Activated CD4-positive, alpha-beta T cell treated with anti-CD3 and anti-CD28 coated beads, Interleukin-2, amount 50 U/mL, for 4 hours (primary cell): ENCODE measurements at places on chromosomes 3 and 15.

GRCh38 chr3:138834596-138835396, at the start of gene PIK3CB:
Gene PIK3CB, minus strand, starts transcription at chr3:138834928. Its CDS starts 75,585 bp downstream, at chr3:138759343.
- peak; percentile 84 for DNase-seq

DNA sequence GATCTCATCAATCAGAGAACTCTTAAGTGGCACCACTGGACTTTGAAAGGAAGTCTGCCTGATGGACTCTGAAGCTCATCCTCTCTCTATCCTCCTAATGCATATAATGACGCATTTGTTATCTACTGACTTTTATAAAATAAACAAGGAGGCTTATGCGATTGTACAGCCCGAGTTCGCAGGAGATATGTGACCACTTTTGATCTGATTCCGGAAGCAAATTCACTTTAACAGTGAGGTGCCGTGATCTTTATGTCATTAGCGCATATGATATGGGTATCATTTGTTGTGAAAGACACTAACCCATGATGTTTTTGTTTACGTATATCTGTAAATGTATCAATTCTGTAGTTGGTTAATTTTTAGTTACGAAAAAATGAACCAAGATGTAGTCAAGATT, 427 bp upstream of the RNF111 start:
- no peak for DNase-seq

- DNase-seq: no peak
Measured at GRCh38 chr15:33016405-33017024, 178.0 kb downstream of the FMN1 start.

DNA sequence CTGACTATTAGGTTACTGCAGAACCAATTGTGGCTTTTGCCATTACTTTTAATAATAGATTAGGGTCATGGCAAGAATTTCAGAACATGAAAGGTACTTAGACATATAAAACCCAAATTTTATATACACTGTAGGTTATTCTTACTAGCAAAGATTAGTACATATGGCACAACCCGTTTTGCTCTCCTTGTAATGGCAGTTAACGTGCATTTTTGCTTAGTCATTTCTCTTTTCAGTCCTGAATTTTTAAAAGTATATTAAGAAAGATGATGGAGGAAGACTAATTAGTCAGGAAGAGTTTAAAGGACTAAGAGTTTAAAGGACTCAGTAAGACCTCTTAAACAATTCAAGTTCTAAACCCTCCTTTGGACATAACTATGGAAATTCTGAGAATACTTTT, 114.0 kb downstream of the PEAK1 start:
- no peak for DNase-seq

DNA sequence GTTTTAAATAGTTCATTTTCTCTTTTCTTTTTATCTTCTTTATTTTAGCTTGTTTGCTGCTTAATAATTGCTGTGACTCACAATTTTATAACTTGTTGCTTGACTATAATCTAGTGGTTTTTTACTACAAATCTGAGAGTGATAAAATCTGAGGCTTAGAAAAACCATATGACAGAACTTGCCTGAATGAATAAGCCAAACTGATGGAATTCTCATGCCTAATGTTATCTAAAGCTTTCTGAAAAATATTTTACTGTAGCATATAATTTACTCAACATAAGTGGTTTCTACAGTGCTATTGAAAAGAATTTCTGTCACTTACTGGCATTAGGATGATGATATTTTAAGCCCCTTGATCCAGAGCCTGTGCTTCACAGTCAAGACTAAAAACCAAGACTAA, 175.1 kb downstream of the VGLL3 start:
- DNase-seq: no peak

DNA sequence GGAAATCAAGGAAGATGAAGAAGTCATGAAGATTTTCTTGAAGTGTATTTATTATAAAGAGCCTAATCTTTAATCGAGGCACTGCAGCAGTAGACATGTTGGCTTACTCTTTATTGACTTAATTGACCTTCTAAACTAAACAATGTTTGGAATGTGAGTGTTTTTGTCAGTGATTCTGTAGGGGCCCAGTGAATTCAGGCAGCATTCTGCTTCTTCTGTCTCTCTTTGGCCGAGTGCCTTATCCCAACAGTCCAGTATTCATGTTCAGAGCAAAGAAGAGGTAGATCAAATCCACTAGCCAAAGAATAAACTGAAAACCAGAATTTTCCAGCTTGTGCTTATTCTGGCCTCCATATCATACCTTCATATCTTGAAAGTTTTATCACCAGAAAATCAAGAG, 55.7 kb downstream of the RLBP1 start:
- DNase-seq: no peak

DNA sequence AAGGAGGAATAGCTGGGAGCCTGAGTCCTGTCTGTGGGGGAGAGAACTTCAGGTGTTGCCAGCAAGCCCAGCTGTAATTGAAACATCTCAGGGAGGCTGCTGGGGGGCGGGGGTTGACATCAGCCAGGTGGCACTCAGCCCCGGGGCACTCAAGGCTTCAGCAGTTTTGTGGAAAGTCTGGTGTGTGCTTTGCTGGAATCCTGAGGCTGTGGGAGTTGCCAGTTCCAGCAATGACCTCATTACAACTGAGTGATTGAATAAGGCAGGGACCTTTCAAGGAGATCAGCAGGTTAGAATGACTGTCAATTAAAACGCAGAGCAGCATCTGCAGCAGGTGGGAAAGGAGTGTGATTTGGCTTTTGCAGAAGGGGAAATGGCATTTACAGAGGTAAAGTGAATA, 75.7 kb downstream of the FAM43A start:
- no peak for DNase-seq

GRCh38 chr3:56788521-56788920, 13.2 kb downstream of the ARHGEF3 start:
- DNase-seq: no peak

DNA sequence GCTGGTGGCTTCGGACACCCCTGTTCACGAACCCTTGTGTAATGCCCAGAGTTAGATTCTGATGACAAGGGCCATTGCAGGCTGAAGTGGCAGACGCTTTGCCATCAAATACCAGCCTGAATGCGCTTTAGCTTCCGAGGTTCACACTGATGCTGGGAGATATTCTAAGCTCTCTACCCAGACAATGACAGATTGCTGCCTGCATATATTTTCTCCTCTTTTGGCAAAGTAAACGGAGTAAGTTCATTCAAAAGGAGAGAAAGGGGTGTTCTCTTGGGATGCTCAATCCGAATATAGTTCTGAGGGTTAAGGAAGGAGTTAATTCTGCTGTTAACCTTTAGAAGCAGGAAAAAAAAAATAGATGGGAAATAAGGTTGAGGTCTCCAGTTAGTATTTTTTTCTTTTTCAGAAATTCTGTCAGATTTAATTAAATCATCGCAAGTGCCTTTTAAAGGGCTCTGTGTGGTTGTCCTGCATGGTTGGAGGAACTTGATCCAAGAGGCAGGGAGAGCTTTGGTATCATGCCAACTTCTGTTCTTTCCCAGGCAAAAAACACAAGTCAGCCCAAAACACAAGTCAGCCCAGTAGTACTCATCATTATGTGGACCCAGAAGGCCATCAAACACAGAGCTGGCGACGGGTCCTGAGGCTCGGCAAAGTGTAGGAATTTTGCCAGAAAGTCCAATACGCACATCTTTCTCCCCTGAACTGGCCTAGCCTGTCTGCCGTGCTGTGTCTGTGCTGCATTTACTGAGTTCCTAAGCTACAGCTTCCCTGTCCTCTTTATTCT, 70.9 kb upstream of the ST8SIA2 start:
- DNase-seq: no peak

GRCh38 chr3:44030687-44031305, 210.9 kb upstream of the TOPAZ1 start:
- no peak for DNase-seq

DNA sequence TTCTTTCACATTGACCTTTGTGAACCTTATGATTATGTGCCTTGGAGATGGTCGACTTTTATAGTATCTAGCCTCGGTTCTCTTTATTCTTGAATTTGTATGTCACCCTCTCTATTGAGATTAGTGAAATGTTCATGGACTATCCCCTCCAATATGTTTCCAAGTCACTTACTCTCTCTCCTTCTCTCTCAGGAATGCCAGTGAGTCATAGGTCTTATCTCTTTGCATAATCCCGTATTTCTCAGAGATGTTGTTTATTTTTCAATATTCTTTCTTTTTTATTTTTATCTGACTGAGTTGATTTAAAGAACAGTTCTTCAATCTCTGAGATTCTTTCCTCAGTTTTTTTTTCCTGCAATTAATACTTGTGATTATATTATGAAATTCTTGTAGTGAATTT, 411.6 kb upstream of the CADM2 start:
- no peak for DNase-seq

GRCh38 chr15:98017150-98017964, 56.9 kb downstream of the ARRDC4 start:
- DNase-seq: no peak

GRCh38 chr3:14289590-14290461, 111.2 kb downstream of the LSM3 start:
- DNase-seq: no peak

DNA sequence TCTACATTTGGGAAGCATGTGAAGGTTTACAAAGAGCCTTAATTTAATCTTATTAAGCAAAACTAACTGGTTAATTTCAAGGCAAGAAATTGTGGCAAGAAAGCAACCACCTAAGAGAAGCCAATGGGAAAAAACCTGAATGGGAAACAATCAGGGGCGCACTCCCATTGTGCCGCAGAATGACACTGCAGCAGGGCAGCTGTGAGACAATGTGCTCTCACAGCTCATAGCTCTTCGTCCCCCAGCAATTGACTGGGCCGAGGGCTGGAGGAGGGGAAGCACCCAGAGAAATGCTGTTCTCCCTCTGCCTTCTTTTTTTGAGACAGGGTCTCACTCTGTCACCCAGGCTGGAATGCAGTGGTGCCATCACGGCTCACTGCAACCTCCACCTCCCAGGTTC, 93.3 kb upstream of the RAD18 start:
- DNase-seq: no peak

DNA sequence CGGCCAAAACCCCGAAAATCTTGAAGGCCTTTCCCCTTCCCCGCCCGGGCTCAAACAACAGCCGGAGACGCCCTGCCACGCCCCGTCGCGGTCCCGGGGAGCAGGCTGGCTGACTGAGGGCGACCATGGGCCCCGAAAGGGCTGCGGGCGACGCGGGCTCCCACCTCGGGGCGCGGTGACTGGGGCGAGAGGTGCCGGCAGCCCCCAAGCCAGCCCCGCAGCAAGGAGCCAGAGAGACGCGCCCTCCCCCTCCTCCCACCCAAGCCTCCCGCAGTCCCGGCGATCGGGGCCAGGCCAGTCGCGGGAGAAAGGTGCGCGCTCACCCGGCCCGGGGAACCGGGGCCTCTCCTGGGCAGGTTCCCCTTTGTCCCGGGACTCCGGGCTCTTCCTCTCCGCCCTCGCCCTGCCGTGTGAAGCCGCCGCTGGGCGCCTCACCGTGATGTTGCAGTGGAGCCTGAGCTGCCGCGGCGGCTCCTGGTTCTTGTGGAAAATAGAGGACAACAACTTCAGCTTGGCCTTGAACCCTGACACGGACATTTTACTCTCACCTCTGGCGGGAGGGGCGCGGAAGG, 30.6 kb upstream of the ZSCAN2 start:
- peak; percentile 26 for DNase-seq
